ENCODE measurements at places on chromosomes 4 and X. TPM values are rescaled to one million over a fixed set of nuclear protein-coding genes. Genes with fewer than 3 reads are reported as not detected.

The SEPTIN6 gene
- 42.4 TPM for polyA plus RNA-seq

The LUZP4 gene
- polyA plus RNA-seq: not detected

The SOWAHD gene
- polyA plus RNA-seq: 1.4 TPM

The SLC4A4 gene
- 0.37 TPM for polyA plus RNA-seq

The GPM6B gene
- 4.2 TPM for polyA plus RNA-seq

The CENPVL3 gene
- 0.33 TPM for polyA plus RNA-seq

The TLL1 gene
- polyA plus RNA-seq: 1.1 TPM

The SCD5 gene
- 164 TPM for polyA plus RNA-seq

The CXCL6 gene
- 0.07 TPM for polyA plus RNA-seq

The LIMCH1 gene
- 30.8 TPM for polyA plus RNA-seq

The ZIC3 gene
- polyA plus RNA-seq: not detected

The CEP135 gene
- 2.2 TPM for polyA plus RNA-seq

The PDE6B gene
- 1.8 TPM for polyA plus RNA-seq

The PDGFRA gene
- 62.4 TPM for polyA plus RNA-seq

The ZNF157 gene
- 0.10 TPM for polyA plus RNA-seq

The NDNF gene
- polyA plus RNA-seq: 1.1 TPM

The CXCL8 gene
- polyA plus RNA-seq: 3.4 TPM

The TCEANC gene
- 2.0 TPM for polyA plus RNA-seq

The LRIT3 gene
- polyA plus RNA-seq: 0.72 TPM

The SRPK3 gene
- 4.9 TPM for polyA plus RNA-seq

The PPP2R2C gene
- 4.7 TPM for polyA plus RNA-seq

The TMEM47 gene
- polyA plus RNA-seq: 3.6 TPM

The NONO gene
- 140 TPM for polyA plus RNA-seq

The MAGEA9B gene
- polyA plus RNA-seq: not detected

The GATB gene
- polyA plus RNA-seq: 37.9 TPM

The TEX13B gene
- not detected for polyA plus RNA-seq

The TTC29 gene
- polyA plus RNA-seq: not detected

The RS1 gene
- not detected for polyA plus RNA-seq

The FGF16 gene
- not detected for polyA plus RNA-seq

The AFAP1 gene
- polyA plus RNA-seq: 4.9 TPM

The SYAP1 gene
- polyA plus RNA-seq: 20.0 TPM

The PLAC8 gene
- 4.1 TPM for polyA plus RNA-seq

The RHOXF2 gene
- not detected for polyA plus RNA-seq

The SCRG1 gene
- 0.40 TPM for polyA plus RNA-seq

The ZGRF1 gene
- polyA plus RNA-seq: 6.4 TPM

The PCDH18 gene
- polyA plus RNA-seq: 2.6 TPM

The C4orf51 gene
- not detected for polyA plus RNA-seq

The SMIM43 gene
- 0.20 TPM for polyA plus RNA-seq

The HDAC6 gene
- 303 TPM for polyA plus RNA-seq

The SMR3B gene
- polyA plus RNA-seq: 8.9 TPM

The OCRL gene
- 48.4 TPM for polyA plus RNA-seq

The HSFX1 gene
- polyA plus RNA-seq: 0.80 TPM

The UGT2B17 gene
- polyA plus RNA-seq: 0.08 TPM

The POU4F2 gene
- not detected for polyA plus RNA-seq

The PGM2 gene
- polyA plus RNA-seq: 26.5 TPM

The LPAR4 gene
- not detected for polyA plus RNA-seq

The MTNR1A gene
- polyA plus RNA-seq: not detected

Measured in adrenal gland (tissue), 19 donors.